NCI-H1694 treated with DMSO at 0.1 percent for 48 hours (cell line): ENCODE measurements at places on chromosomes 7 and 10.

DNA sequence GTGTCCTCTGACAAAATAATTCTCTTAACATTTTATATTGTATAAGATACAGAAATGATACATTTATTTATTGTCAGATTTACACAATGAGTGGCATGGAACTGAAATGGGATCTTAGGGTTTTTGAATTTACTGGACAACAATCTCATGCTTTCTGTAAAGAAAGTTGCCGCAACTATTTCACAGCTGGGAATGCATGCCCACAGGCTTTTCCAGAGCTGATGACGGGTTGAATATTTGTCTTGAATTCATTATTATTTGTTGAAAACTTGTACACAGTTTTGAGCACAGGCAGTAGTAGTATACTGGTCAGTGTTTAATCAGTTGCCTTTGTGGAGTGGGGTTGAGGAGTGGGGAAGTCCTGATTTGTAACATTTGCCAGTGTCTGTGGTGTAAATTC lies 20.5 kb upstream of the MRC1 start:
- DNase-seq: no peak

DNA sequence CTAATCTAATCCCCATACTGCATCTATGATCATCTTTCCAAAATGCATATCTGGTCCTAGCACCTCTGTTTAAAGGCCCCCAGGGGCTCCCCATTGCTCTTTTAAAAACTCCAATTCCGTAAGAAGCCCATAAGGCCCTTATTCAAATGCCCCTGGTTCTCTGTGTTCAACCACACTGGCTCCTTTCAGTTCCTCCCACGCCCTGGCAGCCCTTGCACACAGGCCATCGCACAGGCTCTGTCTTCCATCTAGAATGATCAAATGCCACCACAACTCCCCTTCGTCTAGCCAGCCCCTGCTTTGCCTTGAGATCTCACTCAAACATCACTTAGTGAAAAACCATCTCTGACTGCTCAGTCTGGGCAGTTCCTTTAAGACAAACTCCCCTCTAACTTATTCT lies 112.9 kb upstream of the LYZL2 start:
- DNase-seq: no peak

- DNase-seq: no peak
Measured at GRCh38 chr7:111086532-111086931, 4.4 kb upstream of the LRRN3 start.

DNA sequence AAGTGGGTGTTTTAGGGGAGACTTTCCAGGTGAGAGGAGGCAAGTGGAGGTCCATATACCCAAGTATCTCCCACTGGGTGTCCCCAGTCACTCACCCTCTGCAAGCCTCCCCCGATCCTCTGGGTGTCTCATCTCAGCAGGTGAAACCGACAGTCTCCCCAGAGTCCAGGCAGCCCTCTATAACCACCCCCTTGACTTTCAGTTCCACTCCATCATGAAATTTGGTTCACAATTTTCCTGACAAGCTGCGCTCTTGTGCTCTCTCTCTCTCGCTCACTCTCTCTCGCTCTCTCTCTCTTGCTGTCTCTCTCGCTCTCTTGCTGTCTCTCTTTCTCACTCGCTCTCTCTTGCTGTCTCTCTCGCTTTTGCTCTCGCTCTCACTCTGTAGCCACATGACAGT lies 8.1 kb upstream of the RABGEF1 start:
- no peak for DNase-seq

- DNase-seq: no peak
Measured at GRCh38 chr7:3533040-3533439, 232.0 kb downstream of the SDK1 start.

DNA sequence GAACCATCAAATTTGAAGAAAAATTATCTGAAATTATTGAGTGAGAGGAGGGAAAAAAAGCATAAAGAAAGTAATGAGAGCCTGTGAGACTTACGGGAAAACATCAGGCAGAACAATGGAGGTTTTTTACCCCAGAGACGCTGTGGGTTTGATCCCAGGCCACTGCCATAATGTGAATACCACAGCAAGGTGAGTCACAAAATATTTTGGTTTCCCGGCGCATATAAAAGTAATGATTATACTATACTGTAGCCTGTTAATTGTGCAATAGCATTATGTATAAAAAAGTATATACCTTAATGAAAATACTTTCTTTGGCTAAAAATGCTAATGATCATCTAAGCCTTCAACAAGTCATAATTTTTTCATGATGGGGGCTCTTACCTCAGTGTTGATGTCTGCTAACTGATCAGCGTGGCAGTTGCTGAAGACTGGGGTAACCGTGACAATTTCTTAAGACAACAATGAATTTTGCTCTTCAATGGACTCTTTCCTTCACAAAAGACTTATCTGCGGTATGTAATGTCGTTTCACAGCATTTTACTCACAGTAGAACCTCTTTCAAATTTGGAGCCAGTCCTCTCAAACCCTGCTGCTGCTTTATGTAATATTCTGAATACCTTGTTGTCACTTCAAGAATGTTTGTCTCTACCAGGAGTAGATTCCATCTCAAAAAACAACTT lies 97.0 kb upstream of the FAM20C start:
- no peak for DNase-seq

- DNase-seq: no peak
Measured at GRCh38 chr7:114086914-114087652, 168.3 kb upstream of the PPP1R3A start.

GRCh38 chr7:1043552-1044188 lies 676 bp upstream of the GPR146 start:
- DNase-seq: no peak

- no peak for DNase-seq
Measured at GRCh38 chr10:101646364-101646763, 48.6 kb downstream of the FBXW4 start.

- DNase-seq: no peak
Measured at GRCh38 chr10:70233939-70234300, 691 bp upstream of the PPA1 start.

- DNase-seq: no peak
Measured at GRCh38 chr7:155518633-155519032, 27.7 kb downstream of the CNPY1 start.

GRCh38 chr7:50284296-50284695 lies 20.2 kb upstream of the IKZF1 start:
- DNase-seq: no peak

DNA sequence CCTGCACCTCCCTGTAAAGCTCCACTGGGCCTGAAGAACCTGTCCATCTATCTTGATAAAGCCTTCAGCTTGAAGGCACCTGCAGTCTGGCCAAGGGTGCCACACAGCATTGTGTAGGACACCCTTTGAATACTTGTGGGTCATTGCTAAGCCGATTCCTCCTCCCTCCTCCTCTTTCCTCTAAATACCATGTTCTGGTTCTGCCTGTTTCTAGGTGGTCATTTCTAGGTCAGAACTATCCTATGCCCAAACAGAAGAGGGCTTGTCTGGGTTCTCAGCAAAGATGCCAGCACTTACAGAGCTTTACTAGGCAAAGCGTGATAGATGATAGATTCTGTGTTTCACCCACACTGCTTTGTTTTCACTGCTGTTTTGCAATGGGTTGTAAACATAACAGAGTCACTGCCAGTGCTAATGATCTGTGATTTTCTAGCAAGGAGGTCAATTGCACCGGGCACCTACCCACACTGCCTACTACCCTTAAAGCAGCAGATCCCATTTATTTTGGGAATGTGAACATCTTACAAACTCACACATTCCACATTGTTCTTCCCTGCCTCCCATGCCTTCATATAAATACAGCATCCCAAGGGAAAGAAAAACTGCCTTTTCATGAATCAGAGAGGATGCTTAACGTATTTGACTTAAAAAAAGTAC lies 279.1 kb upstream of the PITRM1 start:
- no peak for DNase-seq

GRCh38 chr7:26151953-26152781 lies at the start of gene NFE2L3:
NFE2L3 (plus strand) TSS chr7:26152198; CDS start chr7:26152499, 301 bp downstream.
- peak; percentile 65 for DNase-seq

DNA sequence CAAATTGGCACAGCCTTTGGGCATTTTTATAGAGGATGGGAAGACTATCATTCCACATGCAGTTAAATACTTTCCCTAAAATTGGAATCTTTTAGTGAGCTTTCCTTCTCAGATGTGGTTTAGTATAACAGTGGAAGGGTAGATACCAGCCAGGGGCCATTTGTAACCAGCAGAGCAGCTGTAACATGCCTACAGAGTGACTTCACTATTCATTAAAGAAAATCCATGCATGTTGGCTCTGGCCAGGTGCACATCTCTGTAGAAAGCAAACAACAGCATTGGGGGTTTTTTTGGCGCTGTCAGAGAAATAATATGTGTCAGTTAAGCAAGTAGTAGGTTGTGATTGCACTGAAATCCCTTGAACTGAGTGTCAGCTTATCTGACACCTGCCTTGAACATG lies 115.6 kb downstream of the LHFPL3 start:
- no peak for DNase-seq

- no peak for DNase-seq
Measured at GRCh38 chr7:2080477-2080876, 152.3 kb downstream of the MAD1L1 start.

- DNase-seq: no peak
Measured at GRCh38 chr7:6917258-6917657, 91.2 kb upstream of the CCZ1B start.

DNA sequence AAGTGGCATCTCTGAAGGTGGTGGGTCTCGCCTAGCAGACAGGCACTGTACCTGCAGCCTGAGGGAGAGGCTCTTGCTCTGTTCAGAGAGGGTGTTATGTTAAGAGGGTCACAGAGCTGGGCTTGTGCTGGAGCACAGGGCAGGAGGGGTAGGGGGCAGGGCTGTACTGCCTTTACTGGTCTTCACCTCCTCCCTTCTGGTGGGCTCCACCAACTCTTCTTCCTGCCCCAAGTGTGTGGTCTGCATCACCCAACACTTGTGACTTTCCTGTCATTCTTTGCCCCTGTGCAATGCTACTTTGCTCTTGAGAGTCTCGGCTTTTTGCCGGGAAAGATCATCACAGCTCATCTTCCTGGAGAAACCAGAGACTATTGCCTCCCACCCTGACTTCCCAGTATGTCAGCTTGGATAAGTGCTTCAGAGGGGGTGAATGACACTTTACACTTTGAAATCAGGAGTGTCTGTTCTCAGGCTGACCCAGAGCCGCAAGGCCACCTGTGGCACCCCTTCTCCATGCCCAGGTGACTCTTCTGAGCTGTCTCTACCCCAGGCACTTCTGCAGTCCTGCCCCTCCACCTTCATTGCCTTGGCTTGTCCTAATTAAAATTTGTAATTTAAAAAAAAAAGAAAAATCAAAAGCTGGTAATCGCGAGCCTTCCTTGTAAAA lies 38.4 kb upstream of the IKZF1 start:
- DNase-seq: no peak

- no peak for DNase-seq
Measured at GRCh38 chr10:4568086-4568485, 257.9 kb upstream of the AKR1E2 start.

GRCh38 chr10:76552091-76552873 lies 1085.3 kb downstream of the KCNMA1 start:
- no peak for DNase-seq

GRCh38 chr10:35781643-35782035 lies 139.5 kb upstream of the FZD8 start:
- DNase-seq: no peak

GRCh38 chr10:10613656-10614244 lies 403.9 kb upstream of the CELF2 start:
- no peak for DNase-seq
